ENCODE measurements at places on chromosomes 6 and 20.
A peak's percentile ranks its signal among the peaks of the same experiment; 100 is the strongest.

- no peak for DNase-seq
These were observed 46.6 kb upstream of the CCDC167 start for GRCh38 chr6:37546141-37546871.

GRCh38 chr6:45423111-45423823, 45.5 kb upstream of the SUPT3H start:
- no peak for DNase-seq

DNA sequence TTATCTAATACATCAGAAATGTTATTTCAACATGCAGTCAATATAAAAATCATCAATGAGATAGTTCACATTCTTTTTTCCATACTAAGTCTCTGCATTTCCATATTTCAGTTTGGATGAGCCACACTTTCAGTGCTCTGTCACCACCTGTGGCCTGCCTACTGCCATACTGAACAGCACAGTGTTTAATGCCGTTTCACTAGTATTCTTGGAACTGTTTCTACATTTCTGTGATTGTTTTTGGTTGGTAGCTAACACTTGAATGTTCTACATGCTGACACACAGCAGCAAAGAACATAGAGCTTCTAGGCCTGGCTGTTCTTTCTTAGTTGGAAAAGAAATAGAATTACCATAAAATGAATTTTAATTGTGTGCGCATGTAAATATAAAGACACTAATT, 61.4 kb upstream of the KIF25 start:
- no peak for DNase-seq

DNA sequence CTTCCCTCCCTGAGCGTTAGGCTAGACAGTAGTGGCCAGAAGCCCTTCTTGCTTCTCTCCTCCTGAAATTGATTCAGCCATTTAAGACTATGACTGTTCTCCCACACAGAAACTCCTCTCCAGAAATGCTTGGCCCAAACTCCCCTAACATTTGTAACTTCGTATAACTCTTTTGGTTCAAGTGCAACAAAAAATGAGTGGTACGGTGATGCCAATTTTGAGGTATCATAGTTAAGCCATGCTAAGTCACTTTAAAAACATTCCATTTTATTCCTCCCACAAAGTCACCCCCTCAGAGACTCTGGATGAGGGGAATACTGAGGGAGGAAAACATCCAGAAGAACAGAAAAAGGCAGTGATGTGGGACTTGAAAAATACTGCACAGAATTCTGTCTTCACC, 21.1 kb upstream of the ROS1 start:
- no peak for DNase-seq

- DNase-seq = no peak
These were observed 21.2 kb downstream of the THEMIS start for GRCh38 chr6:127879685-127880084.

GRCh38 chr6:20608905-20609304, 74.6 kb downstream of the CDKAL1 start:
- no peak for DNase-seq

DNA sequence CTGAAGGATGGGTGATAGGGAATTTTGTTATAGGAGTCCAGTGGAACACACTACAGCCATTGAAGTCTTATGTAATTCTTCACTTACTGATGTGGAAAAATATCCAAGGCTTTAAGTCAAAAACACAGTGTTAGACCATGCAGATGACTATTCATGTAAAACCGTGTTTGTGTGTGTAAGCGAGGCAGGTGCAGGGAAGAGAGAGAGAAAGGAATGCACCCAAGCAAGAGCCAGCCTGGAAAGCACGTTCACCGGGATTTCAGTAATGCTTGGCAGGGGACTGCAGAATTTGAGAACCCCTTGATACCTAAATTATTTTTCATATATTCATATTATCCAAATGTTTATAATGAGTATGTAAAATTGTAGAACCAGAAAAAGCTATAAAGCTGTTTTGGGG, 17.9 kb downstream of the RALGAPA2 start:
- no peak for DNase-seq

GRCh38 chr20:17710379-17711266, 10.9 kb downstream of the BANF2 start:
- no peak for DNase-seq

DNA sequence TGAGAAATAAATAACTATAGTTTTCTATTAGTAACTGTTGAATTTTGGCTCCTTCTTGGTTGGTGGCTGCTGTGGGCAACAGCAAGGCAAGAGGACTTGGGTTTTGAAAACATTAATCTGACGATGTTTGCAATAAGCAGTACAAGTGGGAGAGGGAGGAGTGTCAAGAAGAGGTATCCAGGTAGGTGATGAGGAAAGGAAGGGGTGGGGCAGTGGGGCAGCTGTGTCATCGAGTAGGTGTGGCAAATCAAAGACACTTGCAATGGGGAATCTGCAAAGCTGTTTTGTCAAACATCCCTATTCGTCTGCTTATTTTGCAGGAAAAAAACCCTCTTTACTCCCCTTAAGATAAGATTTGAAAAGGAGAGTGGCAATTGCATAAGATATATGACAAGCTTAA, 171.9 kb upstream of the MAP3K7 start:
- no peak for DNase-seq

- DNase-seq = no peak
These were observed 47.4 kb upstream of the KIF13A start for GRCh38 chr6:18034798-18035202.

DNA sequence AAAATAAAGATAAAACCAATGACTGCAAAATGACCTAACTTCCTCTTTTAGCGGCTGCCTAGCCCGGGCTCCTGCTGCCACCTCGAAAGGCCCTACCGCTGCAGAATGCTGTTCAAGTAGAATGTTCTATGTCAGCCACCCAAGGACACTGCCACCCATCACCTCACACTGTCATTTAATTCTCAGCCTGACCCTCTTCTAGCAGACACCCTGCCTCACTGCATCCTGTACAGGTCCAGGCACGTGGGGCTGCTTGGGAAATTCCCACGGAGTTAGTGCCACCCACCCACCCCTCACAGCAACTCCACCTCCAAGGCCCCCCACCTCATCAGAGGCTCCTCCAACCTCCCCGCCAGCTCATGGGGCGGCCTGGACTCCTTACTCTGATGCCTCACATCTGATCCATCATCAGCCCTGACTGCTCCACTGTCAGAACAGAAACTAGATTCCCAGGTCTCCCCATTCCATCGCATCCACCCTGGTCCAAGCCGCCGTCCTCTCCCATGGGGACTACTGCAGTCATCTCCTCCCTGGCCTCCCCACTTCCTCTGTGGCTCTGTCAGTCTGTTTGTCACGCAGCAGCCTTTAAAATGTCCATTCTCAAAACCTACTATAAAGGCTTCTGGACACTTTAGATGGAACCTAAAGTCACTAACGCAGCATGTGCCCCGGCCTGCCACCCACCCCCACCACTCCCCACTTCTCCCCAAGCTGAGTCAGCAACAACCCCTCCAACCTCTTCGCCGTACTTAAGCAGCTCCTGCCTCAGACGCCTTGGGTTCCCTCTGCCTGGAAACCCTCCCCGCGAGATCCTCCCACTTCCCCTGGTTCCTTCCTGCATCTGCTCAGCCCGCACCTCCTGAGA, 17.0 kb downstream of the NFATC2 start:
- DNase-seq = no peak

DNA sequence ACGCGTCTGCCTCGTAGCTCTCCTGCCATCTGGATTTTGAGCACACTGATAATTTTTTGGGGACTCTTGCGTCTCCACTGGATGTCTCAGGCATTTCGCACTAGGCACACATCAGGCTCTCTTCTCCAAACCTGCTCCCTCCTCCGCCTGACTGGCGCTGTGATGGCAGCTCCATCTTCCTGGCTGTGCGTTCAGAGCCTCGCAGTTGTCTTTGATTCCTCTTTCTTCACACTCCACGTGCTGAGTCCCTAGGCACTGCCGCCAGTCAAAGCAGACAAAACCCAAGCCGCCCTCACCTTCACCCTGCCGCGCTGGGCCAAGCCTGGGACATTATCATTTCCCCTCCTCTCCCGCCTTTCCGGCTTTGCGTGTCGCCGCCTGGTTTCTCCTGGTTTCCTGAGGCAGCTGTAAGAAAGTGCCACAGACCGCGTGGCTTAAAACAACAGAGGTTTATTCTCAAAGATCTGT, 778 bp downstream of the PSMG4 start:
- no peak for DNase-seq

GRCh38 chr6:122145741-122146240, 253.7 kb upstream of the HSF2 start:
- no peak for DNase-seq

DNA sequence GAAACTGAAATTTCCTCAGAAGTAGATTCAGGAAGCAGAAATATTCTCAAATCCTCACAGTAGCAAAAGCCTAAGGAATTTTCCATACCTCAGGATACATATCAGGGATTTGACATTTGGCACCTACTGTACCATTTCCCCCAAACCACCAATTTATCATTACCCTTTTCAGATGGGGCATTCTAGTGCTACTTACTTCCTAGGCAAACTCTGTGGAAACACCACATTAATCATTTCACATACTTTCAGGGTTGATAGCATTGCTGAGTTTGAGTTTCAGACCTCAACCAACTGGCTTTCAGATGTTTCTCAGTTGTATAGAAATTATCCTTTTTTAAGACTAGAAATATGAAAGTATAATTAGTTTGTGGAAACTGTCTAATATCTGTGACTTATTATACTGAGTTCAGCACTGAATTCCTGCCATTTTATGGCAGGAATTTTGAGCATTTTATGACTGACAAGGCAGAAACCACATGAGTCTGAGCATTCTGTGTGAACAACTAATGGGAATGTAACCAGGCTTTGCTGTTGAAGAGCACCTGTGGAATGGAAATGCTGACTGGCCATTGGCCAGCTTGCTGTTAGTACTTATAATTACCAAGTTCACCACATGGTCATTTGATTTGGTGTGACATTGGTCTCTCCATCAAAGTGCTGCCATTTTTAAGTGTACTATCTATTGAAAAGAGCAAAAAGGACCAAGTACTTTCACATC, 35.1 kb upstream of the IRAK1BP1 start:
- no peak for DNase-seq

- DNase-seq = no peak
These were observed 299.0 kb downstream of the DOK5 start for GRCh38 chr20:54774426-54774825.

DNA sequence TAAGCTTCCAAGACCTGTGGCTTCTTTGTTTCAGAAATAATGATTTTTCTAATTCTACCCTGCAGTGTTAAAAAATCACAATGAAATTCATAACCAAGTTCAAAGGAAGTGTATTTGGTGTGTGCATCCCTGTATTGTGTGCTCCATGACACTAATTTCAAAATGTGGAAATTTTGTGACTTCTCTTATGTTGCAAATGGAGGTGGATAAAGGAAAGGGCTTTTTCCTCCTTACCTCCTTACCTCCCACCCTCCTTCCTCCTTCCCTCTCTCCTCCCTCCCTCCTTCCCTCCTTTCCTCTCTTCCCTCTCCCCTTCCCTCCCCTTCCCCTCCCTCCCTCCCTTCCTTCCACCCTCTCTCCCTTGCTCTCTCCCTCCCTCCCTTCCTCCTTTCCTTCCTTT, 10.5 kb downstream of the CDH4 start:
- no peak for DNase-seq

- no peak for DNase-seq
These were observed 134.9 kb downstream of the GMDS start for GRCh38 chr6:2110504-2110903.

GRCh38 chr6:153032255-153032882, 29.9 kb upstream of the MTRF1L start:
- no peak for DNase-seq

GRCh38 chr6:163745536-163746400, 331.2 kb downstream of the QKI start:
- peak; percentile 61 for DNase-seq

- DNase-seq = no peak
These were observed 2.4 kb downstream of the UNC5CL start for GRCh38 chr6:41036601-41037000.

DNA sequence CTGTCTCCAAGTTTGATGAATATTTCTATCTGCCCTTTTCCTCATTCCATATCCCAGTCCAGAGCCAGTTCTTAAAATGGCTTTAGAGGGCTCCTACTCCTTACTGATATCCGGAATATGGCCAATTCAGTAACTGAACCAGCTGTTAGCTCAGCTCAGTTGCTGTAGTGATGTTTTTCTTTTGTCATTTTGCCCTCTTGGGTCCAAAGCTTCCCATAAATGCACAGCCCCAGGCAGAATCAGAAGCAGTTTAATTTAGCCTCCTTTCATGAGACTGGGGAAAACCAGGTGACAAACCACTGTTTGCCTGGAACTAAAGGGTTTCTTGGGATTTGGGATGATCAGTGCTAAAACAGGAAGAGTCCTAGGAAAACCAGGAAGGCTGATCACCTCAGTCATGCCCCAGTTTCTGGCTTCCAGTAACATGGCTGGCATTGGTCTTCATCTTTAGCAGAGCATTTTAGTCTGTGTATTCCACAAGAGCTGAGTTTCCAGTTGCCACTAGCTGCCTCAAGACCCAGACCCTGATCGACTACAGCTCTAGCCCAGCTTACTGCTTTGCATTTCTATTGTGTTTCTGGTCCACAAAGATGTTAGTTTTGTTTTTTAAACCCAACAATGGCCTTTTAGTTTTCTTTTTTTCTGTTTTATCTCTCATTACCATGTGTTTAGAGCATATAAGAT, 40.6 kb upstream of the REV3L start:
- DNase-seq = no peak
